Hepatic stellate cell (primary cell): ENCODE measurements at places on chromosomes 6 and 20.

DNA sequence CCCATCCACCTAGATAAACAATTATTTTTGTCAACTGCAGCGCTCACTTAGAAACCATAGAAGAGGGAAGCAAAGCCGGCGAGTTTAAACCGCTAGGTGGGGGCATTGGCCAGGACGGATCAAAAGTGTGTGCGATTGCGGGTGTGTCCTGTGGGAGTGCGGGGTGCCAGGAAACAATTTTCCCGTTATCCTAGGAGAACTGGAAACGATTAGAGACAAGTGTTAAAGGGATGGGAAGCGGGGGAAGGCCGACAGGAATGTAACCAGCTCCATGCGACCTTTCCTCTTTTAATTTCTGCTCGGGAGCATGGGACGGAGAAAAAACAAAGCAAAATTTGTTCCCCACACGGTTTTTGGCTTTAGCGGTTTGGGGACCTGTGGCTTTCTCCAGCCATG is 2.8 kb upstream of the HTR1B start:
- DNase-seq, result peak; percentile 72

GRCh38 chr6:31339210-31339609 is 17.8 kb downstream of the HLA-B start:
- DNase-seq, result no peak

GRCh38 chr6:43308990-43309477 is 408 bp upstream of the CRIP3 start:
- DNase-seq, result no peak

DNA sequence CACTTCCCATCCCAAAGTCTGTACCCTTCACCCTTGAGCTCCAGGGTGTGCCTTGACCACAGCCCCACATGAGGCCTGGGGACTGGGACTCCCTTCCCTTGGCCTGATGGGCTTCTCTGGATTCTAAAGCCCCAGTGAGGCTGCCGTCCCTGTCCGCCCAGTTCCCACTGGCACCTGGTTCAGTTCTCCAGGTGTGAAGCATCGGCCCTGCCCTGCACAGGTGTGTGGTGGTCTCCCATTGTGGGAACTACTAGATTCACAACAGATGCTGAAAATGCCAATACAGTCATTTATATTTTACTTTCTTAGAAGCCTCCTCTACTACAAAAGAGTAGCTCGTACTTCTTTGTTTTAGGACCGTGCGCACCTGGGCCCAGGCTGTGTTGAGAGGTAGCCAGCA is 72.8 kb downstream of the TTLL2 start:
- no peak for DNase-seq

DNA sequence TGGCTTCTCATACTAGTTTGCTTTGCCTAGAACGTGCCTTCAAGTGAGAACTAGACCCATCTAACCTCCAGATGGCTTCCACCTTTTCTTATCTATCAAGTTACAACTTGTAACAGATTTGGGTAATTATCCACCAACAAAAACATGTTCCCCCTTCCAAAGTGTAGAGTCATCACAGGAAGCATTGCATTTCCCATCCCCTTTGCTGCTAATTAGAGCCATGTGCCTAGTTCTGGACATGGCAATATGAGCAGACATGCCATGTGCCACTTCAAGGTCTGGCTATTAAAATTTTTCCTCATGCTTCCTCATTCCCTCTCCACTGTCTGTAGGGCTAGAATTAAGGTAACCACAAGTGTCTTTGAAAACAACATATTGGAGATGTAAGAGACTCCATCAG is 814.4 kb downstream of the TENT5A start:
- DNase-seq, result no peak

DNA sequence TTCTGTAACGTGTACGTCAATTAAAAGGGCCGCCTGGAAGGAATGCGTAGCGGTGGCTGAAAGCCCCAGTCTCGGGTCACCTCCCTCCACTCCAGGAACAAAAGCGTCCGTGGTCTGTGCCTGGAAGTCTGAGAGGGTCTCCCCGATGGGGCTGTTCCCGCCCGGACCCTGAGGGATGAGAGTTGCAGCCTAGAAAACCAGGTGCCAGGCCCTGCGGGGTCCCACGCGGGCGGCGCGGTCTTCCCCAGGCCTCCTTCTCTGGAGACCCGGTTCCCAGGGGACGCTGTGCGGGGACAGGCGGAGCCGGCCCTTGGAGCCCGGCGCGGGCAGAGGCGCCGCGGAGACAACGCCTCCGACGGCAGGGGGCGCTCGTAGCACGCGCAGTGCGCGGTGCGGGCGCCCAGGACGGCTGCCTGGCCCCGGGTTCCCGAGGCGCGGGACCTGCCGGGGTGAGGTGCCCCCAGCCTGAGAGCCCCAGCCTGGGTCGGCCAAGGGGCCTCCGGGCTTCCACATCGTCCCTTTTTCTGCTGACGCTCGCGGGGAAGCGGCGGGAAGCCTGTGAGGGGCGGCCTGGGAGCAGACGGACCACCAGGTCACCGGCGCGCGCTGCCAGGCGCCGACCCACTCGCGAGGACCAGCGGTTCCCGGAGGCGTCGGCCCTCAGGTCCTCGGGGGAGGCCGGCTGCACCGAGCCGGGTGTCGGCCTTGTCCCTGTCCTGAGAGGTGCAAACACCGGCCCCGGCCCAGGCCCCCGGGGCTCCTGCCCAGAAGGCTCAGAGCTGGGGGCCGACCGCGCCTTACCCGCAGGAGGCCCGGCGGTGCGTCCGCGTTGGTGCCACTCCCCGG is 5.3 kb upstream of the FOXC1 start:
- peak; percentile 78 for DNase-seq

DNA sequence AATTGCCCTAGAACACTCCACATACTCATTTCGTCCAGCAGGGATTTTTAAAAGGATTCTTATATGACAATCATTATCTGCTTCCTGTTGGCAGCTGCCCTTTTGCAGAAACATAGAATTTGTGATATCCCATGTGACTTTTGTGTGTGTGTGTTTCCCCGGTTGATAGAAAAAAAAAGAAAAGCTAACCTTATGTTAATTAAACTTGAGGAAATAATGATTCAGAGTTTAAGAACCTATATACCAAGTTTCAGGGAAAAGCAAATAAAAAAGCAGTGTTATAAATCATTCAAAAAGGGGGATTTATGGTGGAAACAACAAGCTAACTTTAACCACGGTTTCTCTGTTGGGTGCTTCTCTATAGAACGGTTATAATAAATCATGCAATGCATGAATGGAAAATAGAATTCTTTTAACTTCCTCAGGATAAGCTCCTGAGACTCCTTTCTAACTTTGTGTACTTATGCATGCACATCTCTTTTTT is 826.9 kb upstream of the EYS start:
- no peak for DNase-seq

GRCh38 chr6:137217801-137218472 is 1.2 kb downstream of the IFNGR1 start:
- DNase-seq, result no peak

GRCh38 chr6:130466748-130467061 is 100.9 kb downstream of the TMEM200A start:
- no peak for DNase-seq

GRCh38 chr6:57116776-57117175 is 26.8 kb downstream of the ZNF451 start:
- no peak for DNase-seq
